Stimulated activated CD4-positive, alpha-beta T cell treated with anti-CD3 and anti-CD28 coated beads, Interleukin-12 subunit alpha, Interleukin-12 subunit beta, amount 100 ng/mL, for 24 hours (primary cell): ENCODE measurements at places on chromosomes 3 and 15.

DNA sequence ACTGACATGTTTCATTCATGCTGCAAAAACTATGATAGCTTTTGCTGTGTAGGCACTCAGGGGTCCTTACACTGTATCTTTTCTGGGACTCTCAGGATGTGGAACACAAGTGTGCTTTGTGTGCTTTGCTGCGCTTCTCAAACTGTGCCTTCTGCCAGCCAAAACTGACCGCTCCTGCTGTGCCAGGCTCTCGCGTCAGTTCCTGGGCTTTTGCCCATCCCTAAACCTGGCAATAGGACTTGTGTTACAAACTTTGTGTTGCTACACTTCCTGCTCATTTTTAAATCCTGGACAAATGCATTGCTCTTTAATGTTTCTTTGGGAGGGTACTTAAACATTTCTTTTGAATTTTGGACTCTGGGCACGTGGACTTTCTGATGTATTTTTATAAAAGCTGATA lies 60.3 kb downstream of the DIPK2A start:
- DNase-seq = no peak

- no peak for DNase-seq
Observed at GRCh38 chr15:96416934-96417759, 86.6 kb downstream of the NR2F2 start.

DNA sequence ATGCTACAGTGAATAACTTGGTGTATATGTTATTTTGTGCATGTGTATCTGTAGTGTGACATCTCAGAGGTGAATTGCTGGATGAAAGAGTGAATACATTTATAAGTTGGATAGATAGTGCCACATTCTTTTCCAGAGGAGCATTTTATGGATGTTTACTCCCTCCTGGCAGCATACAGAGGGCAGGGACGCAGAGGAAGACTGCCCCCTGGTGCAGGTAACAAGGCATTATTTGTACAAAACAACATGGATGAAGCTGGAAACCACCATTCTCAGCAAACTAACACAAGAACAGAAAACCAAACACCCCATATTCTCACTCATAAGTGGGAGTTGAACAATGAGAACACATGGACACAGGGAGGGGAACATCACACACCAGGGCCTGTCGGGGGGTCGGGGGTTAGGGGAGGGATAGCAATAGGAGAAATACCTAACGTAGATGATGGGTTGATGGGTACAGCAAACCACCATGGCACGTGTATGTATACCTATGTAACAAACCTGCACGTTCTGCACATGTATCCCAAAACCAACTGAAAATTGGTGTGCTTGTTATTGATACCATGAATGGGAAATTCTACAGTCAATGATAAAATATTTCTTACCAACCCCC lies 57.9 kb upstream of the CTXND1 start:
- DNase-seq = no peak

DNA sequence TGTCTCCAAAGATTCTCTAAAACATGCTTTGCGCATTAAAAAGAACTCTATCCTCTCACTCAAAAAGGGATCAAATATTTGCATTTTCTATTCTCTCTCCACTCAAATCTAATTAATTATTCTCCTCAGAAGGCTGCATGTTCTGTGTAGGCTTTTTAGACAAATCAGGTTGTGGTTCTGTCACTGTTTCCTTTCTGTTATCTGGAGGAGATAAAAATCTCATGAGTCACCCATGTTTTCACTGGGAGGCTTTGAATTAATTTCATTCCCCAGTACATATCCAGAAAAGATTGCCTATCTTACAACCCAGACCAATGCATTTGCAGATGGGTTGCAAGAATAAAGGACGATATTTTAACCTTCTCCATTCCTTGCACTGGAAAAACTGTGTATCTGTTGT lies 446.5 kb downstream of the GRM7 start:
- no peak for DNase-seq

GRCh38 chr15:83065431-83065830 lies 1.6 kb downstream of the BTBD1 start:
- DNase-seq = no peak

DNA sequence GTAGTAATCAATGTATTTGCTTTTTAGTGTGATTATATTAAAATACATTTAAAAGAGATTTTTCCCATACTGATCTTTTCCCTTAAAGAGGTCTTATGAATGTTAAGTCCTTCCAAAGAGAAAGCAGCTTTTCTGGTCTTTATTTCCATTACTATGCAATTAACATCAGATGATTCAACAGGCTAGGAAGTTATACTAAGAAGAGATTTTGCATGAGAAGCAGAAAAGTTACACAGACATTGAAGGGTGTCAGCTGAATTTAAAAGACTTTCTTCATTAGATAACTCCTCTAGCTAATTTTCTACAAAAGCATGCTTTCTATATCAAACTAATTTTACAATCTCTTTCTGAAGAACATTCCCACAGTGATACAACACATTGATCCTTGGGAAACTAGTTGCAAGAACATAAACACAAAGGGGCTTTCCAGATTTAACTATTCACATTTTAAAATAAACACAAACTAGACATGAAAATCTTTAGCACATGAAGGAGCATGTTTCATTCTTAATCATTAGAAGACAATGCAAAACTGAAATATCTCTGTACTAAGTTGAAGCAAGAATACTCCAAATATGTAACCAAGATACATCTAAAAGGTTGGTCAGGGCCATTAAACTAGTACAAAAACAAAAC lies 965.8 kb downstream of the ROBO1 start:
- no peak for DNase-seq

DNA sequence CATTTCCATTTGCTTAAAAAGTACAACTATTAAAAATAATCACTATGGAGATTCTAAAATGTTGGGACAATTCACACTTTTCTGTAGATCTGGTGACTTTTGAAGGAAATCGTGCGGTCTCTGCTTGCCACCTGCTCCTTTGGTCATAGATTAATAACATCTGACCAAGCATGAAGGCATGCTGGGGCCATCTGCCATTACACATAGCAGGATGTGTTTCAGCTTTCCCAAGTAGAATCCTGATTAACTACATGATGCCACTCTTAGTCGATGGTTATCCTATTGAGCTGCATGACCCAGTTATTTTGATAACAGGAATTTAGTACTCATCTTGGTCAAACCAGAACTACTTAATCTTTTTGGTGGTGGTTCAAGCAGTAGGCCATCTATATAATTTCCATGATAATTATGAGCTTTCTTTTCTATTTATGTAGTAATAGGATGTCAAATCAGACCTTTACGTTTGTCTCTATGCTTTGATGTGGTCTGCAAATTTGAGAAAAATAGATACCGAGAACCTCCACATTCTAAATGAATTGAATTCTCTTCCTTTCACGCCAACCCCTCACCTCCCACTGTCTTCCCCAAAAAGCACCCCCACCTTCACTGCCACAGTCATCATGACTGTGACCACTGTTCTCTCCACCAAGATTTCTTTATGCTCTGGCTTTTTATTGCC lies 158.1 kb downstream of the DIPK2A start:
- DNase-seq = no peak

GRCh38 chr3:61821823-61822251 lies 260.5 kb downstream of the PTPRG start:
- DNase-seq = no peak

- no peak for DNase-seq
Observed at GRCh38 chr15:64906402-64906801, 5.3 kb upstream of the ANKDD1A start.

- DNase-seq = no peak
Observed at GRCh38 chr15:90836296-90836871, 32.0 kb upstream of the FURIN start.

- DNase-seq = no peak
Observed at GRCh38 chr3:140910860-140911259, 30.8 kb upstream of the SLC25A36 start.

- DNase-seq = no peak
Observed at GRCh38 chr3:116388867-116389385, 56.4 kb downstream of the LSAMP start.

DNA sequence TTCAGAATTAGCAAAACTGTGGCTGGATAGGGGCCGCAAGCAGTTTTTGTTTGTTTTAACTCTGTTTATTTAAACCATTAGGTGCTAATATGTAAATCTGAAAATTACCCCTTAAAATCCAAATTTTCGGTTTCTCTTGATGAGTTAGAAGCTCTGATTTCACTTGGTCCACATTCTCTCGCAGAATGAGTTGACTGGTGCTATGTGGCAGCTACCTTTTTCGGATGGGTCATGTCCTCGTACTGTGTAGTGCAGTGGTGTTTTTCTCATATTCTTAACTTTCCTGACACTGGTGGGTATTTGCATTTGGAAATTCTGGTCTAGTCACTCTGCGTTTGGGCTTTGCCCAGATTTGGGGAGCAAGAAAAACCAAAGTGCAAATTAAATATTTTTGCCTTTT lies 87.1 kb downstream of the DIPK2A start:
- no peak for DNase-seq

DNA sequence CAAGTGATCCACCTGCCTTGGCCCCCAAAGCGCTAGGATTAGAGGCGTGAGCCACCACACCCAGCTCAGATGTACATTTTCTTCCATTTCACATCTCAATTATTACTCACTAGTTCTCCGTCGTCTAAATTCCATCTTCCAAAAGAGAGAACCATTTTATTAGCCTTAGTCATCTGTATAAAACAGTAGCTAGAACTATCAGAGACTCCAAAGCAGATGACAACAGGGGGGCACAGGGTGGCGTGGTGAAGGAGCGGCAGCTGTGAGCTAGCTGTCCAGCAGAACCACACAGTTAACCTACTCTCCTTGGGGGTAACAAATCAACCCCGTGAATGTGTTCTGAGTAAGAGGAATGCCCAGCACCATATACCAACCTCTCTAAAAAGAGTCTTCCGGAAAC lies 7.1 kb downstream of the SLC25A20 start:
- DNase-seq = no peak

DNA sequence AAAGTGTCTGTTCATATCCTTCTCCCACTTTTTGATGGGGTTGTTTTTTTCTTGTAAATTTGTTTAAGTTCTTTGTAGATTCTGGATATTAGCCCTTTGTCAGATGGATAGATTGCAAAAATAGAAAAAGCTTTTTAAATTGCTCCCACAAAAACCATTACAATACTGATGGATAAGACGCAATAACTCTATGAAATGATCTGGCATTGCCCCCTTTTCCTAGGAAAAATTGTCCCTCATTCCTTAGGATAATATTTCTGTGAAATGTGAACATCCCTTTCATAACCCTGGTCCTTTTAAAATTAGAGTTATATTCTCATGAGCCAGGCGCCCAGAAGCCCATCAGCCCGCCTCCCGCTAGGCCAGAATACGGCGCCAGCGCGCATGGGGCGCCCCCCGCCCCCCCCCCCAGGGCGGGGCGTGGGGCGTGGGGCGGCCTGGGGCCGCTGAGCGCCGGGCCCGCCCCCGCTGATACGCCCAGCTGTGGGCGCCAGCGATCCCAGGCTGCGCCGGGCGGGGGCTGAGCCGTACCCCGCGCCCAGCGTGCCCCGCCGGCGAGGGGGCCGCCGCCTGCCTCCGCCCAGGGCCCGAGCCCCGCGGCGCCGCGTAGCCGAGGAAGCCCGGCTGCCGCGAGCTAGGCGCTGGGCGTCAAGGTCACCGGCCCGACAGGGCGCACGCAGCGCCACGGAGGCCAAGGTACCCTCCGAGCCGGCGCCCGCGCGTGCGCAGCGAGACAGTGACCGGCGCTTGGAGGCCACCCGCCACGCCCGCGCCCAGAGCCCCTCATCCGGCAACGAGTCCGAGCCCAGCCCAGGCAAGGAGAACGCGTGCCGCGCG lies 11.1 kb upstream of the ROPN1B start:
- DNase-seq = no peak

- no peak for DNase-seq
Observed at GRCh38 chr15:85642065-85642692, 152.5 kb downstream of the KLHL25 start.

DNA sequence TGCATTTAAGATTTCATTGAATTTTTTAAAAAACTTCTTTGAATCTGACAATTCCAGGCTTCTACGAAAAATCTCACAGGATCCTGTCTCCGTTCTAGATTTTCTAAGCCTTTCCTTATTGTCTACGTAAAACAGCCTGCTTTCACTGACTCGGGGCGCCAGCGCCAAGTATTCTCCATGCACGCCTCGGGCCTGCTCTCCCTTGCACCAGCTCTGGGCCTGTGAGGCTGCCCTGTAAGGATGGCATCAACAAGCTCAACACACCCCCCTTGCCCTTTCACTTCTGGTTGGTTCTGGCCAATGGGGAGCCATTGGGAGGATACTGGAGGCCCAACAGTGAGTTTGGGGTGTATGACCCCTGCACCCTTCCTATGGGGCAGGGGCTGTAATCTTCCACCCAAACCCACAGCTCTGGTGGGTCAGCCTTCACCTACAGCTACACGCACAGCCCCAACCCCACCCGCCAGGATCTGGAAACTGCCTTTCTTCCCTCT lies 47.8 kb downstream of the SLC41A3 start:
- no peak for DNase-seq

DNA sequence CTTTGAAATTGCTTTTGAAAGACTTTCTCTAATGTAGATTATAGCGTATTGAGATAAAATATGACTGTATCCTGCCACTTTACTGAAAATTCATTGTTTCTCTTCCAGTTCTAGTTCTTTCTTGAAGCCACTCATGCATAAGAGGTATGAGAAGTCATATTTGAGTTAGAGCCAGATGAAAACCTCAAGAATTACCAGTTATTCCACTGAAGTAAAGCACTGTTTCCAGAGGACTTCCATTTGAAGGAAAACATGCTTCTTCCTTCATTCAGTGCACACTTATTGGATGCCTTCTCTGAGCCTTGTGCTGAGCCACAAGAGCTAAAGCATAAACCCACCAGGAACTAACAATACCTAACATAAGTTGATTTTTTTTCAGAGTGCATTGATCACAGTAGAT lies 513.4 kb downstream of the ZNF385D start:
- no peak for DNase-seq
